Tibial nerve (tissue), 4 donors: ENCODE measurements at places on chromosomes 13 and 19.

GRCh38 chr13:78460176-78460575 lies 143.2 kb downstream of the POU4F1 start:
- no peak for DNase-seq

DNA sequence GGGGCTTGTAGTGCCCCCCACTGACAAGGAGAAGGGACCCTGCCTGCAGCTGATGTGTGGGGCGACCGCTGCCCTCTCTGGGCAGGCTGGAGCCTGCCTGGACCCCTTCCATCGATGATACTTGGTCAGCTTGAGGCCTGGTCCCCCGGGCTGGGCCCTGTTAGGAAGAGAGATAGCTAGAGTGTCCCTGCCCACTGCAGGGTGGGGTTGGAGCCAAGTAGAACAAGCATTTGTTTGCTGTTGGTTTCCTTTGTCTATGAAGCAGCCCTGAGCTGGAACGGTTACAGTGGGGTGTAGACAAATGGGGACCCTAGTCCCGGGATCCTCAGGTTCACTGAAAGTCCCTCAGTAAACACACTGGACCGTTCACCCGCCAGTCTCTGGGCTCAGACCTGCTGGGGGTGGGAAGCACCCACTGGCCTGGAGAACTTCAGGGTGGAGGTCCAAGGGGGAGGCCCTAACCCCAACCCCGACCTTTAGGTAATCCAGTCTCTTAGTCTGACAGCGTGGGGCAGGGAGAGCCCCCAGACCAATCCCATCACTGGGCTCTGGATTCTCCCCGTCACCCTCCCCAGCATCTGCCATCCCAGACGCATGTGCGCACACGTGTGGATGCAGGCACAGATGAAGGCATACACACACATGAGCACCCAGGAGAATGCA lies 204.8 kb upstream of the ZNF536 start:
- DNase-seq: no peak

GRCh38 chr19:31350693-31351055 lies 1.4 kb upstream of the TSHZ3 start:
- DNase-seq: no peak

GRCh38 chr13:99136427-99136954 lies 64.2 kb upstream of the UBAC2 start:
- no peak for DNase-seq

DNA sequence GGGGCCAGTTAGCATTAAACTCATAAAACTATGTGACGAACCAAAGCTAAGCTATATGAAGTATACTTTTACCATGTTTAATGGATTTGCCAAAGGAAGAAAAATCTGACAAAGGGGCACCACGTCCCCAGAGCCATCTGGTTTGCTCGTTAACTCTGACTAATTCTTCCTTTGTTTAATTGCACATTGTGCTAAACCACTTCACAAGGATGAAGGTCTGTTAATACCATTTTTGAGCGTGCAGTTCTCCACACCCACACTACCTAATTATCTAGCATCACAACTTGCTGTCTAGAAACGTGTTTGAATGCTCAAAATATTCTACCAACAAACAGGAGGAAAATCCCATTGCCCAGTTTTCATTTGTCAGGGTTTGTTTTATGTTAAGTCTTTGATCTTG lies 74.8 kb downstream of the COL4A1 start:
- DNase-seq: no peak

GRCh38 chr19:11324079-11324661 lies 15.3 kb downstream of the RAB3D start:
- peak; percentile 51 for DNase-seq

GRCh38 chr19:12790628-12791344 lies 500 bp upstream of the JUNB start:
- no peak for DNase-seq

DNA sequence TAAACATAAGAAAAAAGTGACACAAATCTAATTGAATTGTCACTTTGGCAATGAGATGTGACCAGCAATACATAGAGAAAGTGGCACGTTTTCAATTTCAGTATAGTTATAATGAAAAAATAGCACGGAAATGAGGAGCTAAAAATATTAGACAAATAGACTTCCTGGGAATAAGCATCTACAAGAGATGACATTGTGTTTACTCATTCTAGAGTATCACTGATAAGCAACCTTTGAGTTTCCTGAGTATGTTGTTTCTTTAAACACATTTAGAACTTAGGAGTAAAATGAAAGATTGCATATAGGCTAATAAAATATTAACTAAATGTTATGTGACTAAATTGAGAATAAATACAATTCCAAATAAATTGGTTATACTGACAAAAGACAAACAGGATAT lies 207.1 kb upstream of the SLITRK6 start:
- no peak for DNase-seq

GRCh38 chr19:39315933-39316332 lies 4.7 kb downstream of the LRFN1 start:
- DNase-seq: no peak

GRCh38 chr19:38388349-38389100 lies at the start of gene SPRED3:
SPRED3 (plus strand) TSS chr19:38388697; CDS start chr19:38390303, 1,606 bp downstream.
- DNase-seq: no peak

GRCh38 chr13:101648766-101649487 lies 196.5 kb downstream of the ITGBL1 start:
- no peak for DNase-seq

DNA sequence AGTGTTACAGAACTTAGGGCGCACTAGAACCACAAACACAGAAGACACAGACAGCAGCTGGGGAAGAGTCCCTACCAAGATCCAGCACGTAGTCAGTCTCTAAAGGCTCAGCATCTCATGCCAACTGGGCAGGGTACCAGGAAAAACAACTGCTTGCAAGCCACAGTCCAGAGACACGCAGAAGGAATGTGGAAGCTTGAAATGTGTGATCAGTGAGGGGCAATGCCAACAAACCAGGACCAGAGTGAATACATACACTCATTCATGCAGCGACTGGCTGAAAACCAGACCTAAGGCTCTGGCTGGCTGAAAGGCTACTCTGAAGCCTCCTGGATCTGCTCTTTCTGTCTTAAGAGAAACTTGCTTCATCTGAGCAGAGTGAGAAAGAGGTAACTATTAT lies 1484.8 kb downstream of the EFNB2 start:
- DNase-seq: no peak

DNA sequence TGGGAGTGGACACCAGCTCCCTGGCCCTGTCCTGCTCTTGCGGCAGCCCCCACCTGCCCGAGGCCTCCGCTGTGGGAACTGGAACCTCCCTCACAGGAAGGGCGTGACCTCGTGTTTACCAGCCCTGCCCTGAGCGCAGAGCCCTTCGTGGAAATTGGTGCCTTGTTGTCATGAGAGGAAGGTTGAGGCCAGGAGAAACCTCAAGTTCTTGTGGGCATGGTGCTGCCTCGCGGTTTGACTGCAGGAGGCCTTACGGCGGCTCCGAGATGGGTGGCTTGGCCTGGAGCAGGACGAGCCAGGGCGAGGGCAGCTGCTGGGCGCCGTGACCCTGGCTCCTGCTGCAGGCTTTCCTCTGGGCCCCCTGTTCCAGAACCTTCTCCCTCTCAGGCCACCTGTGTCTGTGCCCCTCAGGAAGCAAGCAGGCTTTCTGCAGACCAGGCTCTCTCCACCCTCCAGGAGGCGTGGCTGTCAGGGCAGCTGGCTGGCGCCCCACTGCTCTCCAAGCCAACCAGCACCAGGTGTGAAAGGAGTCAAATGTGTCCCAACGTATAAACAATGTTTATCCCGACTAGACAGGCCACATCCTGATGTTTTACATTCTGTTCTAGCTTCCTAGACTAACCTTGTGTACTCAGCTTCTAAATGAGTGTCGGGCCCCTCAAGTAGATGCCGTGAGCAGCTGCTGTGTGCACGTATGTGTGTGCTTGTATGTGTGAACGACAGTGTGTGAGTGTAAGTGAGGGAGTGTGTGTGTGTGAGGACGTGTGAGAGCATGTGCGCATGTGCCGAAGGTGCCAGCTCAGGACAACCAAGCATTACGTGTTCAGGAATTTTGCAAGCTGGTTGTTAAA lies 10.4 kb upstream of the RASA3 start:
- no peak for DNase-seq

DNA sequence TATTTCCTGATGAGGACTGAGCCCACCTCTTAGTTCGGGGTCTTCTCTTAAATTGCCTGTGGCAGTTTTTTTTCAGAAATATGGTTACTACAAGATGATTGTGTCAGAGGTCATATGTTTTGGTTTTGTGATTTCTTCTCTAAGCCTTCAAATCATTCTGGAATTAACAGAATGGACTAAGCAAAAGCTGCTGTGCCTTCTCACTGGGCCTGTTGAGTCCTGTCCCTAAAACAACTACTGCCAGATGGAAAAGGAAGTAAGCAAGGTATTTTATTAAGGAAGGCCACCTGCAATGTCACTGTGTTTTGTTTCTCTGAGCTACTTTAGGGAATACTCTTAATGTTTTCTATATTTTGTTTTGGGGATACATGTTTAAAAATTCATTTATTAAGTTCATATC lies 470.8 kb downstream of the PCDH20 start:
- no peak for DNase-seq

DNA sequence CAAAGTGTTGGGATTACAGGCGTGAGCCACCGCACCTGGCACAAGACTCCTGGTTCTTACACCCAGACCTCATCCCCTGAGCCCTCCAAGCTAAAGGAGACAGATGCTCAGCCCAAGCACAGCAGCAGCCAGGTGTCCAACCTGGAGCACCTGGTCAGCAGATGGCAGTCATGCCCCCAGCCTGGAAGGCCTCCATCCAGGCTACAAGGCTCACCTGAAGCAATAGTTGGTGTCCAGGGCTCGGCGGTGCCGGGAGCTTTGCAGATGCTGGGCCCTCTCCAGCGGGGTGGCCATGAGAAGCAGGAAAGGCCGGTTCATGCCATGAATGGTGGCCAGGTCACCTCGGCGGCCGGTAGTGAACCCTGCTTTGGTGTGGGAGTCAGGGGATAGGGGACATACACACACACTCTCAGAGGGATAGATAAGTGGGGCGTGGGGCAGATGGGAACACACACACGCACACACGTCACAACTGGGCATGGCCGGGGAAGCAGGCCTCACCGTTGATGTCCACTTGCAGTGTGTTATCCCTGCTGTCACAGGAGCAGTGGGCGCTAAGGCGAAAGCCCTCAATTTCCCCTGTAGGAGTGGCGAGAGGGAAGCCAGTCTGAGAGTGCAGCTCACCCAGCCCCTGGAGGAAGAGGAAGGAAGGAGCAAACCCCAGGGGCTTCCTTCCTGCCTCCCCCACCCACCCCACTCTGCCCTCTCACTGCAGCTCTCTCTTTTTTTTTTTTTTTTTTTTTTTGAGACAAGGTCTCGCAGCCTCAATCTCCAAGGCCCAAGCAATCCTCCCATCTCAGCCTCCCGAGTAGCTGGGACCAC lies 11.8 kb downstream of the TGFB1 start:
- DNase-seq: no peak

DNA sequence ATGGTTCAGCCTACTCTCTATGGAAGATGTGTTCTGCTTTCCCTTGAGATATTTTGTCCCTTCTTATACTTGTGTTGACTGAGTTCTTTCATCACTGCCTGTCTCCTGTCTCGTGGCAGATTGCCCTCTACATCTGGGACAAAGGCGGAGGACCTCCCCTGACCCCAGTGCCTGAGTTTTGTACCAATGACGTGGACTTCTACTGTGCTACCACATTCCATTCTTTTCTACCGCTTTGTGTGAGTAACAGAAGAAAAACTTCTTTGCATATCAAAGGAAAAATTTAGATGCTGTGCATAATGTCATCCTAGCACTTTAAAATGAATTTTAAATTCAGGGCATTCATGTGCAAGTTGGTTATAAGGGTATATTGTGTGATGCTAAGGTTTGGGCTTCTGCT lies 74.6 kb downstream of the B3GLCT start:
- no peak for DNase-seq

DNA sequence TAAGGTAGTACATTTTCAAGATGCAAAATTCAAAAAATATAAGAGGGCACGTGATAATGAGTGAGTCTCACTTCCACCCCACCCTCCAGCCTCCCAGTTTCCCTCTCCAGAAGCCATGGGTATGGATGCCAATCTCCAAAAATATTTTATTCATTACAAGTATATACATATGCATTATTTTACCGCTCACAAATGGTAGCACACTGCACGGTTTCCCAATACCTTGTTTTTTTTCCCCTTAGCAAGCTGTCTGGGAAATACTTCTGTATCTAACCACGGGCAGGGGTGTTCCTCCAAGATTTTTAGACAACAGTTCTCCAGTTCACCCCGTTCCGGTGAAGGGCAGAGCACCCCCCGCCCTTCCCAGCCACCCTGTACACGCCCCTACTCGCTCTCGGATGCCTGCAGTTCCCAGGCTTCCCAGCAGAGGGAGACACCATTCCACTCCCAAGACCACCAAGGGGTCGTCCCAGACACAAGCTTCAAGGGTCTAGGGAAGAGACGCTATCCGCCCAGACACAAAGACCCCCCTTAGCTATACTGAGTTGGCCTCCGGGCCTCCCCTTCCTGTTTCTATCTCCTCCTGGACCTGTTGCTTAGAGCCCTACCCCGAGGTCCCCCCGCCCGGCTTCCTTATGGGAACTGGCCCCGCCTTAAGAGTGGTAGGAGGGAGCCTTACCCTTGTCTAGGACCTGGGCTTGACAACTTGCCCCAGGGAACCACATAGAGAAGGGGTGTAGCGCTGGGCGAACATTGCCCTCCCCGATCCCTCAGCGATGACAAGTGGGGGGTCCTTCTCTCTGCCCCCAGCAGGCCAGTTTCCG lies 1.1 kb upstream of the FXYD3 start:
- DNase-seq: peak; percentile 93

DNA sequence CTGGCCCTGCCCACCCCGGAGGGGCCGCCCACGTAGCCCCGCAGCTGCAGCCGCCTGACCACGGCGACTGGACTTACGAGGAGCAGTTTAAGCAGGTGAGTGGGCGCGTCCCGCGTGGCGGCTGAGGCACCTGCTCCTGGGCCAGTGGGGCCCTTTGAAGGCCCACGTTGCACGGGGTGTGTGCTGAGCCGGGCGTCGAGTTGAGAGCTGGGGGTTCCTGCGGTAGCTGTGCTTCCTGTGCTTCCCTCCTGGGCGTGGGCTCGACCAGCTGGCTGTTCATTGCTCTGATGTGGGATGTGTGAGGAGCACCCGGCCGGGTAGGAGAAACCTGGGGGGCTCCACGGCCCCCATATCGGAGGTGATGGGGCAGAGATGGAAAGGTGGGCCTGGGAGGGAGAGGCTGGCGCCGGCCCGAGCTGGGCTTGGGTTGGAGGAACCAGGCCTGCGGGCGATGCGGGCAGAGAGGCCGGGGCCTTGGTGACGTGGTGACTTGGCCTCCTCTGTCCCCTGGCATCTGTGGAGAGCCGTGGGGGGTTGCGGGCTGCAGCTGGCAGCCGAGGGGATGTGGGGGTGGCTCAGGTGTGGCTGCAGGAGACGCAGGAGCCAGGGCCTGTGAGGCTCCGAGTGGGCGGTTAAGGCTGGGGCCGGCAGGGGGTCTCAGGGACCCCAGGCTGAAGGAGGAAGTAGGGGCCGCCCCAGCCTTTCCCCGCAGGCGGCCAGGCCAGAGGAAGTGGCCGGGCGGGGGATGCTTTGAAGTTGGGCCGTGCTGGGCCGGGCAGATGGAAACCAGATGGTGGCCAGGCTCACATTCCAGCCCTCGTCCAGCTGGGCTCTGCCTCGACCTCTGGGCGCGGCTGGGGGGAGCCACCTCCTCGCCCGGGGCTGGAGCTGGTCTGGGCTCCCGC lies 7.1 kb downstream of the ARID3A start:
- DNase-seq: peak; percentile 72

GRCh38 chr19:38678891-38679494 lies 31.5 kb downstream of the ACTN4 start:
- no peak for DNase-seq

GRCh38 chr13:46184277-46184699 lies 2.3 kb upstream of the LCP1 start:
- no peak for DNase-seq
